ENCODE measurements at places on chromosomes 1 and 21. TPM values are rescaled to one million over a fixed set of nuclear protein-coding genes. Genes with fewer than 3 reads are reported as not detected.

Gene CHIA
- total RNA-seq = not detected

Gene ADAM30
- not detected for total RNA-seq

Gene KRTAP23-1
- not detected for total RNA-seq

Gene RGS13
- total RNA-seq = 1.3 TPM

Gene EFNA3
- 0.52 TPM for total RNA-seq

Gene GBP5
- 249 TPM for total RNA-seq

GRCh38 chr1:197787056-197787455 lies 11.8 kb upstream of the DENND1B start:
- no peak for DNase-seq

GRCh38 chr1:201400852-201401230 lies 1.7 kb upstream of the LAD1 start:
- no peak for DNase-seq

DNA sequence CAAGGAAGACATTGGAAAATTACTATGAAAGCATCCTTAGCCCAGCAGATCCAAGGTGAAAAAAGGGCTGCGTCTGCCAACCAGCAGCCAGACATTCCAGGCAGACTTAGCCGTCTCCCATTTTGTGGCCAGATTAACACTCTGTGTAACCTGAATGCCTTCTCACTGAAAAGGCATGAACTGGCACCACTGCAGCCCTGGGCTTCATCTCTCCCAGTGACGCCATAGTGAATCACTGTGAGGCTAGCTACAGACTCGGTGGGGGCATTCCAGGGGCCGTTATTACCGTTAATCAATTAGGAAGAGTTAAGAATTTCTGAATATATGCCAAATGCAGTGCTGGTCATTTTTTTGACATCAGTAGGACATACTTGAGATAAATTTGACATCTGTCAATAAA lies 627.4 kb downstream of the LMO4 start:
- no peak for DNase-seq

DNA sequence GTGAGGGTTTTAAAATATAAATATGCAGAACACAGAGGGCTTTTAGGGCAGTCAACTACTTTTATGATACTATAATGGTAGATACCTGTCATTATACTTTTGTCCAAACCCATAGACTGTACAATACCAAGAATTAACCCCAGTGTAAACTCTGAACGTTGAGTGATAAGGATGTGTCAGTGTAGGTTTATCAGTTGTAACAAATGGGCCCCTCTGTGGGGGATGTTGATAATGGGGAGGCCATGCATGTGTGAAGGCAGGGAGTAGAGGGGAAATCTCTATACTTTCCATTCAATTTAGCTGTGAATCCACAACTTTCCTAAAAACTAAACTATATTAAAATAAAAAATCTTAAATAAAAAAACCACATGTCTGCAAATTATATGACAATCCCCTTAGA lies 193.5 kb upstream of the CAMK1G start:
- DNase-seq = no peak

DNA sequence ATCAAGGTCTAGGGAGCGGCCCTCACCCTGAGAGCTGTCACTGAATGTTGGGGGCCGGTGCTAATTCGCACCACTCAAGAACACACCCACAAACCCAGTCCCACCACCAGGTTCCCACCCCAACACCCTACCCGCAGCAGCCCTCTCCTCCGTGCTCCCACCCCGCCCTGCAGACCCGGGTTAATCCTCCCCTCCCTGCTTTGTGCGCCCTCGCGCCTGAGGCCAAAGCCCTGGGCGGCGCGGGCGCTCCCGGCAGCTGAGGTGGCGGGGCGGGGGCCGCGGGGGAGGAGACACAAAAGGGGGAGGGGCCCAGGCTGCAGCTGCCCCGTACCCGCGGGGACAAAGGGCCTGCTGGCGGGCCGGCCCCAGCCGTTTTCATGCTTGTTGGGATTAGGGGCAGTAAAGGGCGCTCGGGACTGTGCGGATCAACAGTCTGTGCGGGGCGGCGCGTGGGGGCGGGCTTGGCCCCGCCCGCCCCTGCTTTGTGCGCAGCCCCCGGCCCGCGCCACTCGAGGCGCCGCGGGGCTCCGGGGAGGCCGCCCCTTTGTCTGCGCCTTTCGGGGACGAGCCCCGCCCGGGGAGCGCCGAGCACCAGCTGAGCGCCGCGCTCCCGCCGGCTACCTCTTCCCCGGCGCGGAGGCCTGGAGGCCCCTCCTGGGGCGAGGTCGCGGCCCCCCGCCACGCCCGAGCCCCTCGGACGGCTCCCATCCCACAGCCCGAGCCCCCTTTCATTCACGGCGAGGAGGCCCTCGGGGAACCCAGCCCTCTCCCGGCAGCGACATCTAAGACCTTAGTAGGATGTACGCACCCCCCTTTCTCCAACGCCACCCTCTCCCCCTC lies 10.9 kb downstream of the C1orf216 start:
- DNase-seq = peak; percentile 47

GRCh38 chr1:223717695-223718363 lies 5.5 kb downstream of the CAPN2 start:
- no peak for DNase-seq

DNA sequence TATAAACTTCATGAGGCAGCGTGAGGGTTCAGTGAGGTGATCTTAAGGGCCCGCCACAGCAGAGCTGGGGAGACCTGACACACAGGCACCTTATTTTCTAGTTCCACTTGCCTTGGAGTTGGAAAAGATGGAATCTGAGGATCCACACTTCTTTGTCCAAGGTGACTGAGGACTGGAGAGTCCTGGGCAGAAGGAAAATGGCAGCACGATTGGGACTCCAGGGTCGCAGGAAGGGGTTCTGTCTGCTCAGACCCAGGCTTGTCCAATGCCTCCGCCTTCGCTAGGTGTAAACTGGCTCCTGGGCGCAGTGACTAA lies 1.3 kb downstream of the GALE start:
- no peak for DNase-seq

GRCh38 chr1:248892590-248892989 lies 13.4 kb upstream of the PGBD2 start:
- no peak for DNase-seq

DNA sequence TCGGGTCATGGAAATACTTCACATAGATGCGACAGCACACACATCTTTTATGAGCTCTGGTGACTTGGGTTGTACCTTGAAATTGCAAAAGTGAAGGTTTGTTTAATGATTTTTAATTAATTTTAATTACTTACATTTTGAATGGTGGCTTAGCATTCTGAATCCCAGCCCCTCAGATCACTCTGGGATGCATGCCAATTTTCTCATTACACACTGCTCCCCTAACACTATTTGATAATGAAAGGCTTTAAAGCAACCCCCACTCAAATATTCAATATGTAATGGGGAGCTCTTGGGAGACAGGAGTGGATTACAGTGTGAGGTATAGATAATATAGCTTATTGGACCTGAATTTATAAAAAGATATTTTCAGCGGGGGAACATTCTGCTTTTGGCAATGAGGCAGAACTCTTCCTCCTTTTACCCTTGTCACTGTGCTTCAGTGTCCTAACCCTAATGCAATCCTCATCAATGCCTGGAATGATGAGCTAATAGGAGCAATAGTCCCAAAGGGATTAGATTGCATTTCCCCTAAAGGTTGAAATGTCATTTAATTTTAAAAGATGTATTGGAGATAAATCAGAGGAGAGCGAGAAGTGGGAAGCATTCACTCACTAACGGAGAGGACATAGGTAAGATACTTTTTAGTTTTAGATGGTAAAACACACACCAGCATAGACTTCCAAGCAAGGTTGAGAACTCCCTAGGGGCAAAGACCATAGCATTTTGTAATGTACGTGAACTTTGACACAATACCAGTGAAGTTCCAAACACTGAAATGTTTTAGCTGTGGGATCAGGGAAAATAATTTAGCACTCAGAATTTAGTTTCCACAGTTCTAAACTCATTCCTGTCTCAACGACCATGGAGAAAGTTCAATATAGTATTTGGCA lies 384.1 kb upstream of the PLXNA2 start:
- DNase-seq = no peak

DNA sequence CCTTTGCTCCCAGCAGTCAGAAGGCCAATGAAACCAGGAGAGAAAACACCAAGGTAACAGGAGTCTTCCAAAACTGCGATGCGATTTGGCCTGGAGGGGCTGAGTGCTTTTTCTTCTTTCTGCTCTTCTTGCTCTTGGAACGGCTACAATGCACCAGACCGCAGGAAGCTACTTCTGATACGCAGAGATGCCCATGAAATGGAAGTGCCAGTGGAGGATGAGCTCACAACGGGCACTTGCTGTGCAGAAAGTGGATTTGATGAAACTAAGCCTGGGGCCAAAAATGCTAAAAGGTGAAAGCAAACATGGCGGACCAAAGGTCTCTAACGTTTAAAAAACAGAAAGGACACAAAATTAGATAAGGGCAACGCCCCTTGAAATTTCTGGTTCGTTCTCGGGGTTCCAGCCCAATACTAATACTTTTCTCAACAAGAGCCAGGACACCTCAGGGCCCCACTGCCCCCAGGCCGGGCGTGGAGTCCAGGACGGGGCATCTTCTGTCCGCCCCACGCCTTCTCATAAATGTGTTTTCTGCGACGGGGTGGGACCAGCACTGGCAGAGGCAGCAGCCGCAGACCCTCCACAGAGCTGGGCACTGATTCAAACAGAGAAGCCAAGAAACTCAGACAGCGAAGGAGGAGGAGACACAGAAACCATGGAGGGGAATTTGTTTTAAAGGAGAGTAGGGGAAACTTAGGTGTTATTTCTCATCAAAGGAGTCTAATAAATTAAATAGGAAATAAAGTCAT lies 101.3 kb downstream of the CRYAA start:
- no peak for DNase-seq

DNA sequence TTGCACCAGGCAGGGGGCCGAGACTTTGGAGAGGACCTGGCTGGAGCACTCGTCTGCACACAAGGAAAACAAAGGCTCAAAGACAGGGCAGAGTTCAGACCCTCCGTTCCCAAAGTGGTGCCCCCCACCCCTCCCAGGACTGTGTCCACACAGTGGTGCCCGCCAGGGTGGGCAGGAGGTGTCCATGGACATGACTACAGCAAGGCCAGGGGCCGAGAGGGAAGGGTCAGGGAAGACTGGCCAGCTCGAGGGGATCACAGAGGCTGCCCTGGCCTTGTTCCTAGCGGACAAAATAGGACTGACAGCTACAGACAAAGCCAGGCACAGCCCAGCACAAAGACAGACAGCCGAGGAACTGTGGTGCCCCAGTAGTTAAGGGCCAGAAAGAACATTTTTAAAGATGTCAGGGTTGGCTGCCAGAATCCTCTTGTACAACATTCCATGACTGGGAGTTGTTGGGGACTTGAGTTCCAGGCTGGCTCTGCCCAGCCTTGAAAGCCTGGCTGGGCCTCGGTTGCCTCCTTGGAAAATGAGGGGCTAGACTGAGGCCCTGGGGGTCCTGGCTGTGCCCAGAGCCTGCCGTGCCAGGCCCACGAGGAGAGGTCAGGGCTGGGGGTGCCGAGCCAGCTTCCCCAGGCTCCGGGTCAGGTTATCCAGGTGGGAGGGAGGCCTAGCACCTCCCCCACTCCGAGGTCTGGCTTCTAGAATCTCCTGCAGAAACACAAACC lies 63.7 kb downstream of the SLX9 start:
- DNase-seq = no peak

DNA sequence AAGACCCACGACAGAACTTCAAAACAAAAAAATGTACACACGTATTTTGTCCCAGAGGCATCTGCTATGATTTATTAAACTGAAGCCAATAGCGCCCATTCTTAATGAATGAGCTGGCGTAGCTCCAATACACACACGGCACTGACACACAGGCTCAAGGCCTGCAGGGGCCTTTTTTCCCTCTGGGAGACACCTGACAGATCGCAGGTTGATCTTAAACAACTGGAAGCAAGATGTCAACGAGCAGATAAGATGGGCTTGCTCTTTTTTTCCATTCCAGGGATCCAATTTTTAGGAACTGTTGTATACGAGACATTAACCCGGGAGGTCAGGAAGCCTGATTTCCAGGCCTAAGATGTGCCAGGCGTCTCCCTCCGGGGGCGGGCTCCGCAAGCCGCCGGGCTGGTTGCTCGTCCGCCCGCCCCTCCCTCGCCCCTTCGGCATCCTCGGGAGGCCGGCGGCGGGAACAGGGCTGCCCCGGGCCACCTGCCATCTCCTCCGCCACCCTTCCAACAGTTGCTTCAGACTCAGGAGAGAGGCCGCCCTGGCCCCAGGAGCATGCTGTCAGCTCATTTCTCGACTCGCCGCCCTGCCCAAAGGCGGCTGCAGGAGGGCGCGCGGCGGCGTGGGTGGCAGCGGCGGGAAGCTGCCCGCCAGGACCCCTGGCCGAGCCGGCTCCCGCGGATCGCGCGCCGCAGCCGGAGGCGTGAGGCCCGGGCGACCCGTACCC lies 735 bp downstream of the TTC13 start:
- peak; percentile 69 for DNase-seq

- DNase-seq = no peak
Observed at GRCh38 chr21:33203371-33203724, 26.4 kb upstream of the IFNAR2 start.

DNA sequence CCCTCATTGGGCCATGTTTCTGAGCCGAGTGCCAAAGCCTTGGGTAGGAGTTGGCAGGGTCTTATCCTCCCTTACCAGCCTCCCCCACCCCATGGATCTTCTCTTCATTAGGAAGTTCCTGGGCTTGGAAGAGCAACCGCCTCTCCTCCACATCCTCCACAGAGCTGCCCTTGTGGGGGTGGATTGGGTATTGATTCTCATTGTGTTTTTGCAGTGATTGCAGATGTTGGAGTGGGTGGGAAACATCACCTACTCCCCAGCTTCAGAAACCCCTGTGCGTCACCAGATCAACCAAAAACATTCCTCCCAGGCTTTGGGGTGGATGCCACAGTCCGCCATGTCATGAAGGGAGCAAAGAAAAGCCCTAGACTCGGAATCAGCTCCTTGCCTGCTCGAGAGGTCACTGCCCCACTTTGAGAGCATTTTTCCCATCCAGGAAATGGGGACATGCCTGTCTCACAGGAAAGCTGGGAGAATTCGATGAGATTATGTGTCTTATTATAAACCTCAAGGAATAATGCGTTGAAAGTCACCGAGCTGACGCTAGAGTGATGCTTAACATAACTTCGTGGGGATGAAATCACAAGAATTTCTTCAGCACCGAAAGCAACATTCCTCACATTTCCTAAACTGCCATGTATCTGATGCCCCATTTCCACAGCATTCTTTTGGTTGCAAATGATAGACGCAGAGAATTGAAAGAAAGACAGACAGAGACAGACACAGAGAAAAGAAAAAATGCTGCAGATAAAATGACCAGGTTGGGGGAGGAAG lies 44.7 kb upstream of the ZBTB40 start:
- no peak for DNase-seq

DNA sequence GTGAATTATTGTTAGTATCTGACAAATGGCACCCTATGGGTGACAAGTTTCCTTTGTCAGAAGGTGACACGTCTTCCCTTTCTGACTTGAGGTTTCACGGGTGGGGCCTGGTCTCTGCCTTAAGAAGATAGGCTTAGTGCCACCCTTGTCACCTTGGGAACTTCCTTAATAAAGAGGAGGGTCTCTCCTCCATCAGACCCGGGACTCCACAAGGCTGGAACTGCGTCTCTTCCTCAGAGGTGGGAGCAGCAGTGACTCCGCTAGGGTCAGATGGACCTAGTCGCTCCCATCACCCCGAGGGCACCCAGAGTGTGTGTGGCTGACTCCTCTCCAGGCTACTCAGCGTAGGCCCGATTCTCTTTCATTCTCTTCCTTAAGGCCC lies 774 bp upstream of the WDTC1 start:
- no peak for DNase-seq
